ENCODE measurements at places on chromosomes 3 and 15.

DNA sequence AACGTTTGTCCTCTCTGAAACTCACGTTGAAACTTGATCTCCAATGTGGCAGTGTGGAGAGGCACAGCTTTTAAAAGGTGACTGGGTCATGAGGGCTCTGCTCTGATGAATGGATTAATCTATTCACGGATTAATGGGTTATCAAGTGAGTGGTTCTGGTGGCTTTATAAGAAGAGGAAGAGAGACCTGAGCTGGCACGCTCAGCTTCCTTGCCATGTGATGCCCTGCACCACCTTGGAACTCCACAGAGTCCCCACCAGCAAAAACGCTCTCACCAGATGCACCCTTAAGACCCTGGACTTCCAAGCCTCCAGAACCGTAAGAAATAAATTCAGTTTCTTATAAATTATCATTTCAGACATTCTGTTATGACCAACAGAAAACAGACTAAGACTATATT lies 2.6 kb downstream of the PPP1R2 start:
- DNase-seq = no peak

- DNase-seq = no peak
Measured at GRCh38 chr3:129686941-129687340, 80.5 kb upstream of the PLXND1 start.

DNA sequence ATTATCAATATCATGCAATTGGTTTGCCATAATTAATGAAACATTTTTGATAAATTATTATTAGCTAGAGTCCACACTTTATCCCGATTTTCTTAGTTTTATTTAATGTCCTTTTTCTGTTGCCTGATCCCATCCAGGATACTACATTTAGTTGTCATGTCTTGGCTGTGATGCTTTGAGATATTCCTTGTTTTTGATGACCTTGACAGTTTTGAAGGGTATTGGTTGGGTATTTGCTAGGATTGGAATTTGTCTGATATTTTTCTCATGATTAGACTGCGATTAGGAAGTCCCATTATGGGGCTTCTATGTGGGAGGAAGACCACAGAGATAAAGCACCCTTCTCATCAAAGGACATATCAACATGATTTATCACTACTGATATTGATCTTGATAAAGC lies 43.0 kb downstream of the CGNL1 start:
- no peak for DNase-seq

- no peak for DNase-seq
Measured at GRCh38 chr3:134929976-134930375, 134.9 kb downstream of the EPHB1 start.

DNA sequence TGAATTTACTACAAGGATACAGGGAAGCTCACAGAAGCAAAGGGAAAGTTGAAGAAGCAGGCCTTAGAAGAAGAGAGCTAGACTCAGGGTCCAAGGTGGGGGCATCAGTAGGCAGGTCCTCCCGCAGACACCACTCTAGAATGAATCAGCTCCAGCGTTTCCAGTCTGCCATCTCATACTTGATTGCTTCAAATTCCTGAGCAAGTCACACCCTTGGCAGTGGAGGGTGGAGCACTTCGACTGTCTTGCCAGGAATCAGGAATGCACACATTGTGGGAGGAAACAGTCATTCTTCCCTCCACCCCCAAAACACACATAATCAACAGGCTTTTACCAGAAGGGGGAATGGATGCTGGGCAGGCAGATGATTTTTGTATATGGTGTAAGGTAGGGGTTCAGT lies 78.5 kb downstream of the CHCHD6 start:
- peak; percentile 92 for DNase-seq

DNA sequence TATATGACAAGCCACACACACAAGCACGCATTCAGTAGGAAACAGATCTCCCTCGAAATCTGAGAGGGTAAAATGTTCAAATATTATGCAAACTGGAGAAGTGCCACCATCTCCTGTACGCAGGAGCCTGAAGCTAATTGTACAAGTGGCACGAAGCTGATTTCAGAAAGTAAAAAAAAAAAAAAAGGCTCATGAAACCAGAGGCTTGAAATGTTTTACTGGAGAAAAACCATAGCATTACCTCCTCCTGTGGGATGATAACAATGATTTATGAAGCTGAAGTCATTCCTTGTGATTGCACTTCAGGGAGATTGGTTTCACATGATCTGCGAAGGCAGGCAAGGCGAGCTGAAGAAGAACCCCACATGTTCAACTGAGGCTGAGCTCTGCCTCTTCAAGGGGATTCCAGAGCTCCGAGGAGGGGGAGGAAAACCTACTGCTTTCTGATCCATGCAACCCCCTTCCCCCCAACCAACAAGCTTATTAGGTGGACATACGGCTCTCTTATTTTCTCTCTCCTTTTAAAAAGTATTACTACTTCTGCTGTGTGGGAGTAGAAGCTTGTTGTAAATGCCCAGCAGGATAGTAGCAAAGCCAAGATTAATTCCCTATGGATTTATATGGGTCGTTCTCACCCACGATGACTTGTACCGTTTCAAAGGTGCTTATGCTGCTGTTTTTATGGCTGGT lies 101.1 kb downstream of the GREM1 start:
- no peak for DNase-seq

DNA sequence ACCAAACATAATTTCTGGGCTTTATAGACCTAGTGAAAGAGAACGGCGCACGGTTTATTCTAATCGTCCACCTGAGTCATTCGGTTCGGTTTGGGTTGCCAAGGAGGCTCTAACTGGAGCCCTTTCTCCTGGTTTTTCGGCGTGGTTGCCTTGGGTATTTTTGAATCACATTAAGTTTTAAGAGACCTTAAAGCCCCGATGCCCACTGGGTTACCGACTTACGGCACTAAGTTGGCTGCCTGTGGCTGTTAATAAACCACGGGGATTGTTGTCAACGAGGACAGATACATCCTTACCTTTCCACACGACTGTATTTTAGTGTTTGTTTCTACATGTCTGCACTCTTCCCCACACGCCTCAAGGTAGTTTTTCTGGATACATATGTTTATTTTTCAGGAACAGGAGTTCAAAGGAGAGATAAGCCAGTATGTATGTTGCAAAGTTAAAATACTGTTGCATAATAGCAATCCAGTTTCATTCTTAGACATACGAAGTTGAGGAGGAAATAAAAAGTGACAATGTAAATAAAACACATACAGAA lies 1.2 kb upstream of the ANP32A start:
- DNase-seq = peak; percentile 49

- DNase-seq = no peak
Measured at GRCh38 chr3:184042617-184043016, 10.2 kb upstream of the HTR3C start.

DNA sequence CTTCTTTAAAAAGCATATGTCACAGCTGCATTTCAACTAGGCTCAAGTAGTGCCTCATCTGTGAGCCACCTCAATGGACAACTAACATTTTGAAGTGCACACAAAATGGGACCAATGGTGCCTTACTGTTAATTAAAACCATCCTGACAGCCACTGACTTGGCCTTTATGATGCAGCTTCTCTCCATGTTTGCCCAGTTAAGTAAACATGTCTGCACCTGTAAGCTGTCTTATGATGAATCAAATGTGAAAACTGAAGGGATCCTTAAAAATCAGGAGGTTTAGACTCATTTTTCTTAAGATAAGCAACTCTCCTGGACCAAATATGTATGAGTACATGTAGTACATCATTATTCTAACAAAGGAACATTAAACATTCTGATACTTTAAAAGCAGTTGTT lies 861.6 kb downstream of the ROBO1 start:
- no peak for DNase-seq

DNA sequence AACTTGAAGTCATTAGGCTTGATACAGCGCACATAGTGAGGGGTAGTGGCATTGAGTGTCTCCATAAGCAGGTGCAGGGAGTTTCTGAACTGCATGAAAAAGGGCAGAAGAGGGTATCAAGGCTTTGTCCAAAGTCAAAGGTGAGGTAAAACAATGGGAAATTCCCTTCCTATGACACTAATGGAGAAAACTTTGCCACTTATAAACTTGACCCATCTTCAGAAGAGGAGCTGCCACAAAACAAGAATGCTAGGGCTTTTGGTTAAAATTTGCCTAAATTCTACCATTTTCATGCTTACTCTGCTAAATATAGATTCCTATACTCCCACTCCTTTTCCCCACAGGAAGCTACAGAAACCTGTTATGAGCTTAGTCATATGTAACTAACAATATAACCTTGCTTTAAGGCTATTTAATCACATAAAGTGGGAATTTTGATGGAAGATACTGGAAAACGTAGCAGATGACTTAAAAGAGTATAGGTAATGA lies 87.5 kb upstream of the MYO5C start:
- no peak for DNase-seq

DNA sequence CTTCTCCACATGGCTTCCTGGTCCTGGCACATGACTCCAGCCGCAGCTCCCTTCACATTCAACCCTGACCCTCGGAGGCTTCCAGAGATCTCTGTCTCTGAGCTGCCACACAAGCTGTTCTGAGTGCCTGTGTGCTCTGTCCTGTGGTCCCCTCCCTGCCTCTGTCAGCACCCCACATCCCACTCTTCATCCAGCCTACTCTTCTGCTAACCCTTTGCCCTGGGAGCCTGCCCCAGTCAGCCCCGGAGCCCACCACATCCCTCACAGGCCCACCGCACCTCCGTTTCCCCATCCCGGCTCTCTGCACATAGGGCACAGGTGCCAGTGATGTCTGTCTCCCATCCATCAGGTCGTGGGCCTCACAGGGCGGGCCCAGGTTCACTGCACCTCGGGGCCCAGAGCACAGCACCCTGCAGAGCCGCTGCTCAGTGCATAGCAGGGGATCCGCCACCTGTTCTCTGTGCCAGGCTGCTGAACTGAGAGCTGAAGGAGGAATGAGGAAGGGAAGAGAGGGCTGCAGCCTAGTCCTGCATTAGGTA lies 133.6 kb downstream of the UACA start:
- DNase-seq = no peak

DNA sequence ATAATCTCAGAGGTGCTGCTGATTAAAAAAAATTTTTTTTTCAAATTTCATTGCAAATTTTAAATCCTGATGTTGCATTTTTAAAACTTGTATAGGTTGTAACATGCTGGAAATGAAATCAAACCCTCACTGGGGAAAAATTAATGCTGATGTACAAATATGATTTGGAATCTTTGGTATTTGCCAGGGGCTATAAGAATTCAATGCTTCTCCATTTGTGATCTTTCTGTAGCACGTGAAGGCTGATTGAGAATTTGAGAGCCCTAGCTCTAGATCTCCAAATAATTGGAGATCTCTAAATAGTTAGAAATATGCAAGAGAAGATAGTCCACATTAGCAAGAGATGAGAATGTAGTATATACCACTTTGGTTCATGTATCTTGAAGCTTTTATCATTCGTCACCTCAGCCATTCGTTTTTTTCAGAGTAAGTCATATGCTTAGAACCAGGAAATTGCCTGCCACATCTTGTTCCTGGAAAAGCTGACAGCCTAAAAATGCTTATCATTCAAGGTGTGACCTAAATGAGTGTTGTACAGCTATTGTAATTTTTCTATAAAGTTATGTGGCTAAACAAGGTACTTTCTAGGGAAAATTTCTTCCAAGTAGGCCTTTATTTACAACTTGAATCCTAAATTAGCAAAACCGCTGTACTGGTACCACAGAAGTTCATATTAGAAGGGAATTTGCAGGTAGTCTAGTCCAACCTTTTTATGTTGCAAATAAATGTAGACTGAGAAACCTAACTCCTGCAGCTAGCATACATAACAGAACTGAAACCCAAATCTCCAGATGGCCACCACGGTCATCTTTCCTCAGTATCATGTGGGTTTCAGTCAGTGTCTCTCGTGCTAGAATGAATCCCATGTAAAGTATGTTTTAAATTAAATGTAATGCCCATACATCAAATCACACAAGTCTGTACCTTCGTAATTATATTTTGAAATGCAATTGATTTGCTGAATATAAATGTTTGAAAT lies 48.5 kb downstream of the FNDC3B start:
- DNase-seq = no peak

- DNase-seq = no peak
Measured at GRCh38 chr3:30407651-30408050, 198.8 kb upstream of the TGFBR2 start.

GRCh38 chr3:16390581-16390980 lies 122.9 kb downstream of the RFTN1 start:
- no peak for DNase-seq

- DNase-seq = no peak
Measured at GRCh38 chr3:77682162-77682561, 642.3 kb downstream of the ROBO2 start.

DNA sequence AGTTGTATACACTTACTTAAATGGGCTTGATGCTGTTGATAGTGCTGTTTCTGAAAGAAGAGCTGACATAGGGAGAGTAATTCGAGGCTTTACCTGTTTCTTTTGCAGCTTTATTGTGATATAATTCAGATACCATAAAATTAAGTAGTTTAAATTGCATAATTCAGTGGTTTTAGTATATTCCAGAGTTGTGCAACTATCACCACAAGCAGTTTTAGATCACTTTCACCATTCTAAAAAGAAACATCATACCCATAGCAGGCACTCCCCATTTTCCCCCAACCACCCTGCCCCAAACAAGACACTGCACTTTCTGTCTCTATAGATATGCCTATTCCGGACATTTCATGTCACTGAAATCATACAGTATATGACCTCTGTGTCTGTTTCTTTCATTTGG lies 98.5 kb downstream of the MTHFS start:
- DNase-seq = no peak

DNA sequence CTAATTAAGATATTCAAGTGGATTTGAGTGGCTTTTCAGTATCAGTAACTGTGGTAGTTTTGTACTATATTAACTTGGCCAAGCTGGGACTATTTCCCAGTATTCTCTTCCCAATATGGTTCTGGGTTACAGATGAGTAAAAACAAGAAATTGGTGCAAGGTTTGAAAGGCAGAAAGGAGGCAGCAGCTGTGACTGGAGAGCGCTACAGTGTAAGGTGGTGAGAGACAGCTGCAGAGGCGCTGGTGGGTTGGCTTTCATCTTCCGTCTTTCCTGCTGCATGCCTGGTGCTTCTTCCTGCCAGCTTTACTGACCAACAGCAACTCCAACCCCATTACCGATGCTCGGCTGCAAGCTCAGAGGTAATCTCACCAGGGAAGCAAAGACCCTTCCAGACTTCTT lies 9.8 kb downstream of the DPH3 start:
- no peak for DNase-seq

- DNase-seq = peak; percentile 73
Measured at GRCh38 chr15:37517191-37517895, 417.0 kb upstream of the MEIS2 start.

DNA sequence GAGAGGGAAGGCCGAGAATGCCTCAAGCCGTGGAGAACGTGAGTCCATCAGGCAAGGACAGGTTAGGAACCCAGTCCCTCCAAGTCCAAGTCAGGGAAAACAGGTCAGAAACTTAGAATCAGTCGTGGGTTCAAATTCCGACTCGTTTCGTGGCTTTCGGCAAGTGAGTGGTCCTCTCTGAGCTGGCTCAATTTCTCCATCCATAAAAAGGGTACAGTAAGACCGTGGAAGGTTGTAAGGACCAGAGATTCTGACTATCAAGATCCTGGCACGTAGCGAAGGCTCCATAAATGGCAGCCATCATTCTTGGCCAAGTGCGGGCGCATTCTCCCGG lies 604 bp upstream of the MED12L start:
- DNase-seq = no peak
